ENCODE measurements at places on chromosomes 16 and 17.

DNA sequence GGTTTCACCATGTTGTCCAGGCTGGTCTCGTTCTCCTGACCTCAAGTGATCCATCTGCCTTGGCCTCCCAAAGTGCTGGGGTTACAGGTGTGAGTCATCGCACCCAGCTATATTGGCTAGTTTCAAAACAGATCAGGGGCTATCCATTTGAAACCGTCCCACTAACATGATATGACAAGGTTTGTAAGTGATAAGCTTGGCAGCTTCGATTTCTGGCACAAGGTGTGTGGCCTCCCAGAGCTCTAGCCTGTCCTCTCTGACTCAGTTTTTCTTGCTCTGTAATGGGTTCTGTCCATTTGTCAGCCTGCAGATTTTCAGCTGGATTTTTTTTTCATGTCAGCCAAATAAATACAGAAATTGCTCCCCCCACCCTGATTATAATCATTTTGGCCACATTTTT, 31.8 kb upstream of the TENT4B start:
- no peak for DNase-seq

- DNase-seq, result peak; percentile 44
Observed at GRCh38 chr17:75822119-75822799, 21.9 kb downstream of the UNC13D start.

- peak; percentile 50 for DNase-seq
Observed at GRCh38 chr16:22161999-22162655, at the start of gene SDR42E2. Gene SDR42E2, plus strand, starts transcription at chr16:22162506. Its CDS starts 3,077 bp downstream, at chr16:22165583.

- DNase-seq, result no peak
Observed at GRCh38 chr17:59707971-59708430, 547 bp downstream of the VMP1 start.

GRCh38 chr17:57707892-57708291, 37.2 kb downstream of the CCDC182 start:
- no peak for DNase-seq

- no peak for DNase-seq
Observed at GRCh38 chr17:53736516-53737240, 86.0 kb upstream of the KIF2B start.

DNA sequence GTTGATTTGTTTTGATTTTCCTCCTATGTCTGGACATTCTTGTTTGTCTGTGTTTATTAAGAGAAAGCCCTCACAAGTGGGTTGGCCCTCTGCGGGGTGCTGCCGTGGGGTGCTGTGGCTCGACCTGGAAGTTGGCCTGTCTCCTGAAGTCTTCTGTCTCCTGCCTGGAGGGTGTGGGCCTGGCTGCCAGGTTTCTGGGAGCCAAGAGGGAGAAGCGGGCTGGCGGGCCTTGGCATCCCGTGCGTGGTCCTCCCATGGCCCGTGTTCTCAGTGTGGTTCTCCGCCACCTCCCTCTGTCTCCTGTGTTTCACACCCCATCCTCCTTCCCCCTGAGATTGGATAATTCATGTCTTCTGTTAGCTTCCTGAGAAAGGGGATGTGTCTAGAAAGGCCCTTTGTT, 69.6 kb downstream of the RNF213 start:
- no peak for DNase-seq

GRCh38 chr16:70696952-70697593, 11.2 kb upstream of the MTSS2 start:
- DNase-seq, result peak; percentile 24

DNA sequence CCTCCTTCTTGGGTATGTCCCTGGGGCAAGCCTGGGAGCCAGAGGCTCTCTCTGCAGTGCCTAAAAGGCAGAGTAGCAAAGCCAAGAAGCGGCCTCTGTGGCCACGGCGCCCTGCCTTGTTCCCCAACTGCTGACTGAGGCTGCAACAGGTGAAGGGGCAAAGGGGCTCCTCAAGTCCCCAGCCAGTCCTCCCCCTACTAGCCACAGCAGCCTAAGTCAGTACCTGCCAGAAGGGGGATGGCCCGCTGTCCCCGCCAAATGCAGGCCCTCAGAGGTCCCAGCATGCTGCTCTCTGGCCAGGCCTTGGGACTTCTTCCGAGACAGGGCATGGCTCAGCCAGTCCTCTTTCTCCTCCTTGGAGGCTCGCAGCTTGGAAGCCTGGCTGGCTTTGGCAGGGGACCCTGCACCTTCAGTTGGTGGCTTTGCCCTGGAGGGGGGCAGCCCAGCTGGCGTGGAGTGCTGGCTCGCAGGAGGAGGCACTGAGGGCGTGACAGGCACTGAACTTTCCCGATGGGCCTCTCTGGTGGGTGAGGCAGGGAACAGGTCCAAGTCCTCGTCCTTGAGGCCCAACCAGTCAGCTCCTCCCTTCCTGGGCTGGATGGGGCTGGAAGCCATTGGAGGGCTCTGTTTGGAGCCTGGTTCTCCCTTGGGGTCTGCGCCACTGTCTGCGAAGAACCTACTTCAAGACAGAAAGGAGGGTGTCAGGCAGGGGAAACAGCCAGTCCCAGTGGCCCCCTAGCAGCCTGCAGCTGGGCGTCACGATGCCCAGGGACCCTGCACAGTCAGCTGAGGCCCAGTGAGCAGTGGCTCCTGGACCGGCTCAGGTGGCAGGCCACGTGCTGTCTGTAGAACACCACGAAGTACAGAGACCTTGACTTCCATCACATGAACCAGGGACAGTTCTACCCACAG, 17.6 kb downstream of the FBF1 start:
- no peak for DNase-seq

DNA sequence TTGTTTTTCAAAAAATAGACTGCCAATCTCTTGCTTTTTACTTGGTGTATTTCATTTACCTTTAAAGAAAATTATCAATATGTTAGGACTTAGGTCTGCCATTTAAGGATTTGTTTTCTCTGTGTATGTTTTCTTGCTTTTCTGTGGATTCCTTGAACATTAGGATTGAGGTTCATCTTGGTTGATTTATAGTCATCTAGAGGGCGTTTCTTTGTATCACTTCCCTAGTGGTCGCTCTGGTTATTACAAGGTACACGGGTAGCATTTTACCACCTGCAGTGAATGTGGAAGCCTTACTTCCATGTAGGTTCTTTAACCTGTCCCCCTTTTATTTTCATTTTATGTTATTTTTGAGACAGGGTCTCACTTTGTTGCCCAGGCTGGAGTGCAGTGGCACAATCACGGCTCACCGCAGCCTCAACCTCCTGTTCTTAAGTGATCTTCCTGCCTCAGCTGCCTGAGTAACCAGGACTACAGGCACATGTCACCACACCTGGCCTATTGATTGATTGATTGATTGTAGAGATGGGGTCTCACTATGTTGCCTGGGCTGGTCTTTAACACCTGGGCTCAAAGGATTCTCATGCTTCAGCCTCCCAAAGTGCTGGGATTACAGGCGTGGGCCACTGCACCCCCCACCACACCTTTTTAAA, 35.2 kb upstream of the CBX4 start:
- DNase-seq, result peak; percentile 57
